ENCODE measurements at places on chromosomes 2 and 18. TPM values are rescaled to one million over a fixed set of nuclear protein-coding genes. Genes with fewer than 3 reads are reported as not detected.

Gene DNAJC5G
- not detected for total RNA-seq

- ATAC-seq, result no peak
These were observed 14.6 kb downstream of the CYP27C1 start for GRCh38 chr2:127205218-127206125.

GRCh38 chr2:237227592-237228280 lies 142.0 kb downstream of the COPS8 start:
- ATAC-seq, result no peak

GRCh38 chr2:85996591-85996990 lies 107.8 kb upstream of the ST3GAL5 start:
- ATAC-seq, result no peak

Gene GPBAR1
- total RNA-seq, result 0.83 TPM

DNA sequence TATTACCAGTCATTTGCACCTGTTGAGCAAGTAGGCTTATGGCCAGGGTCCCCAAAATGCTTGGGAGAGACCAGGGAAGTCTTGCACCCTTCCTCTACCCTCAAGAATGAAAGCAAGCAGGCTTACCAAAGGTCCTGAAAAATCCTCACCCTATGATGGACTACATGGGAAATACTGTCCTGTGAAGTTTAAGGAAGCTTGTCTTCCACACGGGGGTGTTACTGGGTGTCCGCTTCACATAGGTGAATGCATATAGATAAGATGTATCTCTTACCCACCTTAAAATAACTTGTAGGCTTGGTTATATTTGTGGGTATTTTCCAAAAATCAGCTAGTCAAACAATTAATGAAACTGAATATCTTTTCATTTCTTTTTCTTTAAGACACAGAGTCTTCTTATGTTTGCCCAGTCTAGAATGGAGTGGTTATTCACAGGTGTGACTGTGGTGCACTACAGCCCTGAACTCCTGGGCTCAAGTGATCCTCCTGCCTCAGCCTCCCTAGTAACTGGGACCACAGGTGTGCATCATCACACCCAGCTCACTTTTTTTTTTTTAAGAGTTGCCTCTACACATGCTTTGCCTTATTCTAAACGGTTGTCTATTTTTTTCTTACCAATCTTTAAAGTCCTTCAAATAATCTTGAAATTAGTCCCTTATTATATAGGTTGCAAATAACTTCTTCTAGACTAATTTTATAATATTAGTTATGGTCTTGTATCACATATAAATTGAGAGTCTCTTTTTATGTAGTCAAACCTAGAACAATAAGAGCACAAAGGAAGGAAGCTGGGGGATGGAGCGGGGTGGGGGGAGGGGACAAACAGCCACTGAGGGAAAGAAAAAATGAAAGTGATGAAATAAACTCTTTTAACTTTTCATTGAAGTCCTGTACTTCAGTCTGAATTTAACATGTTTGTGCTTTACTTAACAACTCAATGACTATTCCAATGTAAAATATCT lies 49.0 kb downstream of the CERKL start:
- no peak for ATAC-seq

Gene HOXD10
- total RNA-seq, result 22.3 TPM

DNA sequence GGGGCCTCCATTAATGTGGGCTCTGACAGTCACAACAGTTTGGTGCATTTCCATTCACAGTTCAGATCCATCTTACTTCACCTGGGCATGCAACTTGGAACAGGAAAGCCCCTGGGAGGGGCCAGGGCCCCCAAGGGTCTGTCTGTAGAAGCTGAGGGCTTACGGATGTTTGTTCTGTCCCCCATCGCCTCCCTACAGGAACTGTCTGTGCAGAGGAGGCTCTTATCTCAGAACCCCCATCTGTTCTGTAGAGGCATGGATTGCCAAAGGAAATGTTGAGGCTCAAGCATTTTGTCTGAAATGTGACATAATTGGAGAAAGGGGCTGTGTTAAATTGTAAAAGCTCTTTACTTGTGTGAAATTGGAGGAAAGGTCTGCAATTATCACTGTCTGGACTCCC lies 334.3 kb downstream of the CLIP4 start:
- no peak for ATAC-seq

Gene SLC35F5
- total RNA-seq, result 19.9 TPM

- peak; percentile 57 for ATAC-seq
These were observed 9.2 kb downstream of the TGIF1 start for GRCh38 chr18:3458952-3459853.

Gene EML6
- total RNA-seq, result 9.6 TPM

GRCh38 chr2:41434991-41435390 lies 612.8 kb upstream of the PKDCC start:
- ATAC-seq, result no peak

Measured in motor neuron (in vitro differentiated cells).